ENCODE measurements at places on chromosomes 16 and 17.

GRCh38 chr17:55436224-55437158, 14.9 kb upstream of the MMD start:
- DNase-seq, result no peak

DNA sequence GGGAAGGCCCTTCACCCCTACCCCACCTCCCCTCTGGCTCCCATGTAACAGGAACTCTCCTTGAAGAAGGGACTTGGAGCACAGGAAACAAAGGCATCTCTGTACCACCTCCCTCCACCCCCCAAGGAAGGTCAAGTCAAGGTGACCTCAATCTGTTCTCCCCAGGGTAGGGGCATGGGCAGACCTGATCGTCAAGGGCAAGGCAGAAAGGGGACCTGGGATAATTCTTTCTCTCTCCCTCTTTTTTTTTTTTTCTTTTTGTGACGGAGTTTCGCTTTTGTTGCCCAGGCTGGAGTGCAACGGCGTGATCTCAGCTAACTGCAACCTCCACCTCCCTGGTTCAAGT, 4.3 kb upstream of the STAT5A start:
- no peak for DNase-seq

DNA sequence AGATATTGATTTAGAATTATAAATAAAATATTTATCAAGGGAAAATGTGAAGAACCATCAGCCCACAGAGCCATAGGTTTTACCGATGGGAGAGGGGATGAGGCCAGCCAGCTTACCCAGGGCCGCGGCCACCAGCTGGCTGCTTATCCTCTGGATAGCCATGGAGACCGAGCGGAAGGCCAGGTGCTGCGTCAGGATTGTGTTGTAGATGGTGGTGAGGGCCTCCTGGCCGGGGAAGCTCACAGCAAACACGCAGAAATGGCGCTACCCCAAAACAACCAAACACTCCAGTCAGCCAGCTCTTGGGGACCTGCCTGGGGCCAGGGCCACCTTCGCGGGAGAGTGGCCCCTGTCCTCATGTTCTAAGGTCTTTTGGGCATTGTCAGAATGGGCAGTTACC, 97.8 kb downstream of the DNAH17 start:
- no peak for DNase-seq

DNA sequence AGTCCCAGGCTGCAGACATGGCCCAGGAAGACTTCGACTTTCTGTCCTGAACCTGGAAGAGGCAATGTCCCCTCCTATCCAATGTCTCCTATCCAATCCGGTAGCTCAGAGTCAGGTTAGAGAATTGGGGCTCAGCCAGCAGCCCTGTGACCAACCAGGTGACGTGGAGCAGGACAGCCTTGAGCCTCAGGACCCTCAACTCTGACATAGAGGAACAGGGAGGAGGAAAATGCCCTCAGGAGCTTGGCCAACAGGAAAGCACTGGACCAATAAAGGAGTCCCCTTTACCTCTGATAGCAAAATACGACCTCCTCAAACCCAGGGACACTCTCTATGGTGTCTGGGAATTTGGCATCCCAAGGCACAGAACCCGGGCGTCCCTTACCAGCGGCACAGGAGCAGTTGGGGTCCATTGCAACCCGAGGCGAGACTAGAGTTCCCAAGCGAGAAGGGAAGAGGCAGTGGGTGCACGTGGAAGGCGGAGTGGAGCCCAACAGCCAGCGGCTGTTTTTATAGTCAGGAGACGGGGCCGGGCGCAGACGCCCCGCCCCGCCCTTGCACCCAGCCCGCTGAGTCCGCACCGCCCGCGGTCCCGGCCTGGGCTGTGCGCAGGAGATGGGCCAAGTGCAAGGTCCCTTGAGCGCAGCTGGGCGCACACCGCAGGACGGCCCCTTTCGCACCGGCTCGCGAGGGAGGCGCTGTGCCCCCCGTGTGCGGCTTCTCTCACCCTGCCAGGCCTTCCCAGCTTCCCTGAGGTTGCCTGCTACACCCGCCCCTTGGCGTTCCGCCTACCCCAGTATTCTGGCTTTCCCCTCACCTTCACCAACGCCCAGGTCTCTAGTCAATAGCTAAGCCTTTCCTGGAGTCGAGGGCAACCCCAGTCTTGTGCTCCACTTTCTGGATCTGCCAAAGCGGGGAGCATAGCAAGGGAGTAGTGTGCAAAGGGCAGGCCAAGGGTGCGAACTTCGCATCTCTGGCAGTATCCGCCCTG, at the start of gene MT1G:
TSS of gene MT1G (minus strand) at position 485 of the 991 bp plus-strand sequence. CDS start at position 413, 72 bp downstream.
- DNase-seq, result no peak

DNA sequence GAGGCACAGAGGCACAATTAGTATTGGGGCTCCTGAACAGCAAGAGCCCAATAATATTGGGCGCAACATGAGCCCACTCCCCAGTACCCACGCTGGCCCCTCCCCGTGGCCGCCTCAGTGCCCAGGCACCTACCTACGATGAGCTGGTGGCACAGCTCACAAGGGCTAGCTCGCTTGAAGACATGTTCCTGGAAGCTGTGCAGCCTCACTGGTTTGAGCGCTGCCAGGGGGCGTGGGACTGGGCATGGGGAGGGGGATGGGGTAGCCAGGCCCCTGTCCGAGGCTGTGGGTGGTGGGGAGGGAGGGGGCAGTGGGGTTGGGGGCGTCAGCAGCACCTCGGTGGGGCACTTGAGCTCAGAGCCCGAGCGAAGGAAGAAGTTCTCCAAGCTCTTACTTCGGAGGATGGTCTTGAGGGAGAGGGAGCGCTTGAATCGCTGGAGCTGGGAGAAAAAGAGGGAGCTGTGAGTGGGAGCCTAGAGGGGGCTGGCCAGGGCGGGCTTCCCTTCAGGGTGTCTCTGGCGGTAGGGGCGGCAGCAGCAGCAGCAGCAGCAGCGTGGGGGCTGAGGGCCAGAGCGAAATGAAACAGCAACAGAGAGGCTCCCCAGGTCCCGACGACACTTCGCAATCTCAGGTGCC, 7.9 kb downstream of the STAC2 start:
- DNase-seq, result no peak

- no peak for DNase-seq
These were observed 6.0 kb downstream of the TTC19 start for GRCh38 chr17:16005636-16006035.

GRCh38 chr16:19690196-19690595, 27.8 kb downstream of the KNOP1 start:
- DNase-seq, result no peak

DNA sequence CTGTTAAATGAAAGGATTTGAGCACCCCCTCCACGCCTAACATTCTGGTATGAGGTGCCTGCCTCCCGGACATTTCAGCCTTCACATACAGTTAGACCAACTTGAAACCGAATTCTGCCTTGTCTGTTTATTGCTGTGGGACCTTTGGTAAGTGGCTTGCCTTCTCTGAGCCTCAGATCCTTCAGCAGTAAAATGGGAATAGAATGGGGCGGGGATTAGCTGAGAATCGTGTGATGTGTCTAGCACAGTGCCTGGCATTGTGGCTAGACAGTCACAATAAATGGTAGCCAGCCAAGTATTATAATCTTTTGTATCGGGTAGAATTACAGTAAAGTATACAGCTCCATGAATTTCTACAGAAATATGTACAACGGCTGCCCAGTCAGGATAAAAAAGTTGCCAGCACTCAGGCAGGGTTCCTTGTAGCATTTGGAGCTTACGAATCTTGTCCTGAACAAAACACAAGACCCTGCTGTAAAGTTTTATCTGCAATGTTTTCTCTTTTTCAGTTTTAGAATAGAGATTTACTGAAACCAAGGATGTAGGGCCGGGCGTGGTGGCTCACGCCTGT, 786 bp downstream of the TMC7 start:
- peak; percentile 6 for DNase-seq

GRCh38 chr16:88672776-88673175, 9.9 kb upstream of the MVD start:
- no peak for DNase-seq

DNA sequence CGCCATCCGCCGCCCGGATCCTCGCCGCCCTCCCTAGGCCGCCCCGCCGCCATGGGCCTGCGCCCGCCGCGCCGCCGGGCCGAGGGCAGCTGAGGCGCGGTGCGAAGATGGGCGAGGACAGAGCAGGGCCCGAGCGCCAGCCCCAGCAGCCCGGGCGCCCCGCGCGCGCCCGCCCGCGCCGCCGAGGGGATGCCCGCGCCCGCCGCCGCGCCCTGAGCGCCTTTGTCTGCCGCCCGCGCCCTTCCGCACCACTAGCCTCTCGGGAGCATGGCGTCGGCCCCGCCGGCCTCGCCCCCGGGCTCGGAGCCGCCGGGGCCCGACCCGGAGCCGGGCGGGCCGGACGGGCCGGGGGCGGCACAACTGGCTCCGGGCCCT, 278 bp downstream of the RAB11FIP3 start:
- peak; percentile 54 for DNase-seq

- peak; percentile 9 for DNase-seq
These were observed 117.4 kb downstream of the IRF8 start for GRCh38 chr16:86016201-86016965.

DNA sequence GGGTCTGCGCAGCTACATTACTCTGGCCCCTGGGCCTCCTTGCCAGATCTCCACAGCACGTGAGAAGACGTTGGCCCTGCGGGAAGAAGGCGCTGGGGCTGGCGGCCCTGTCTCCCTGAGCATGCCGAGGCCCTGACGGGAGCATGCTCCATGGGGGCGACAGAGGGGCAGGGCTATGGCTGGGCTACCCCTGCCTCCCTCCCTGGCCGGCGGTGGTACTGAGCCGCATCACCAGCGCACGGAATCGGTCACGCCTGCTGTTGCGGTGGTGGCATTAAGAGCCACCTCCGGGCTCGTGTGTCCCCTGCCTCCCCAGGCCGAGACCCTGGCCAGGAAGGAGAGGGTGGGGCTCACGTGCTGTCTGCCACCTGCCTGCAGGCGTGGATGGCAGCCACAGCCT, 28.1 kb downstream of the MAPK8IP3 start:
- DNase-seq, result no peak

DNA sequence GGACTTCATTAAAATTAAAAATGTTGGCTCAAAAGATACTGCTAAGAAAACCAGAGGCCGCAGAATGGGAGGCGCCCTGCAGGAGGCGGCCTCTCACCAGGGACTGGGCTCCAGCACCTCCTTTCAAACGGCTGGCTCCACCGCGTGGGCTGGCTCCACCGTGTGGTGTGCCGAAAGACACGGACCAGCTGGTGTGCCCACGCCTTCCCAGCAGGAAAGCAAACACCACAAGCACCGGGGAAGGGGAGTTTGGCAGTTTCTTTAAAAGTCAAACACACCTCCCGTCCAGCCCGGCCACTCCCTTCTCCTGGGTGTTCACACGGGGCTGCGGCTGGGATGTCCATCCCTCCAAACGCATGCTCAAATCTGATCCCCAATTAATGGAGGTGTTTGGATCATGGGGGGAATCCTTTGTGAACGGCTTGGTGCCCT, 13.9 kb downstream of the HAGH start:
- DNase-seq, result no peak

DNA sequence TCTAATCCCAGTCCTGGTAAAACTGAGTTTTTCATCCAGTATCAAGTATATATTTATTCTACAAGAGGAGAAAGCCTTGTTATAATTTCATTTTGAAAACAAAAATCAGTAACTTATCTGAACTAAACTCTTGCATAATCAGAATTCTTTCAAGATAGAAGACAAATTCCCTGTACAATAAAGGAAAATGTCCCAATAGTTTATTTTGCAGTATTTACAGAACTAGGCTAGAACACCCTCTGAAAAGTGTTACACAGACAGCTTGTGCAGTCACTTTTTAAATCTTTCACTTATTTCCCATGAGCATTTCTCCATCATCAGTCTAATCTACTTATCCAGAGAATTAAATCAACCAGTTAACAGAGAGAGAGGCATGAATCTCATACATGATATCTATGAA, 48.5 kb downstream of the SPOP start:
- DNase-seq, result no peak

DNA sequence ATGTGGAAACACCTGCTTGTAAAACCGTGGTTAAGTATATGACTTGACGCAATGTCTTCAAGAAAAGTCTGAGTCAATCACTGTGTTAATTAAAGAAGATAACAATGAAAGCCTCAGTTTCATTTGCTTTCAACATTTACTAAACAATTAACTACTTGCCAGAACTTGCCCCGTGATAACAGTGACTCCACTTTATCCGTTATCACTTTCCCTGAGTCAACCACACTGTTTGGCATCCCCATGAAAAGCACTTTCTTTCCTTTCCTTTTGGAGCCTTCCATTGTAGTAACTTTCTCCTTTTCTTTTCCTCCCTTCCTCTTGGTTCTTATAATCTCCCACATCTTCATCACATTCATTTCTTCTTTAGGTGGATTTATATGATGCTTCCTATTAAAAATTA, 435.1 kb upstream of the GOT2 start:
- DNase-seq, result no peak

DNA sequence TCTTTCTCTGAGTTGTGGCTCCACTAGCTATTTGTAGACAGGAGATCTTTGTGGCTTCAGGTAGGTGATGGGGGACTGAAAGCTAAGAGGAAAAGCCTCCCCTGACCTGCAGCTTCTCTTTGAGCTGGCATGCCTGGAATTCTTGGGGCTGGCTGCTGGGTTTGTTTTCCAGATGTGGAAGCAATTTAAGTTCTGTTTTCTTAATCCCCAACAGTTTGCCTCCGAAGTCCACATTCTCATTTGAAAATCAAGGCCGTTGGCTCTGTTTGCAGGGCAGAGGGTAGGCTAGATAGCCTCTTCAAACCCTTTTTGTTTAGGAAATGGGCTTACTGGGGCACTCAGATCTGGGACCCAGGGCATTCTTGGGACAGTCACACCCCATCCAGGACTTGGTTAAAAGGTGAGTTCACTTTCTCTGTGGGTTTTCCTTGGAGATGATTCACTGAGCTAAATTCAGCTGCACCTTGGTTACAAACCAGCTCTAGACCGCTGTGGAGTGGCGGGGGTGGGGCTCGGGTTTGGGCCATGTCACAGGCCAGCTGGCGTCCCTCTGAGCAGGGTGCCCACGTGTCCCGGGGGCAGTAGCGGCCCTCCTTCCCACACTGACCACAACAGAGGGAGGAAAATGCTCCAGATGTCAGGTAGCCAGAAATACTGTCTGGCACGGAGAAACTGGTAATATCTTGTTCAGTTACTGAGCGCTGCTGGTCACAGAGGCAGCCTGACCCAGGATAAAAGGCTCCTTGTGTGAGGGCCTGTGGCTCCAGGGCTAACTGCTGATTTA, 108.5 kb downstream of the RAB11FIP4 start:
- peak; percentile 63 for DNase-seq

- DNase-seq, result no peak
These were observed 2.5 kb downstream of the TK1 start for GRCh38 chr17:78184351-78184750.
